Activated CD4-positive, alpha-beta T cell treated with anti-CD3 and anti-CD28 coated beads, Interleukin-10, Interleukin-2, amounts not matched to agents 100 ng/mL and 50 ng/mL, durations not matched to agents 16 hours and 8 hours (primary cell): ENCODE measurements at places on chromosomes 6 and 20.

DNA sequence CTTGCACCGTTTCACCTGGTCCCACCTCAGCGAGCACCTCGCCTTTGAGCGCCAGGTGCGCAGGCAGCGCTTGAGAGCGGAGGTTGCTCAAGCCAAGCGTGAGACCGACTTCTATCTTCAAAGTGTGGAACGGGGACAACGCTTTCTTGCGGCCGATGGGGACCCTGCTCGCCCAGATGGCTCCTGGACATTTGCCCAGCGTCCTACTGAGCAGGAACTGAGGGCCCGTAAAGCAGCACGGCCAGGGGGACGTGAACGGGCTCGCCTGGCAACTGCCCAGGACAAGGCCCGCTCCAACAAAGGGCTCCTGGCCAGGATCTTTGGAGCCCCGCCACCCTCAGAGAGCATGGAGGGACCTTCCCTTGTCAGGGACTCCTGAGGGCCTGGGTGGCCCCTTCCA, 1.5 kb downstream of the ABT1 start:
- DNase-seq, result no peak

DNA sequence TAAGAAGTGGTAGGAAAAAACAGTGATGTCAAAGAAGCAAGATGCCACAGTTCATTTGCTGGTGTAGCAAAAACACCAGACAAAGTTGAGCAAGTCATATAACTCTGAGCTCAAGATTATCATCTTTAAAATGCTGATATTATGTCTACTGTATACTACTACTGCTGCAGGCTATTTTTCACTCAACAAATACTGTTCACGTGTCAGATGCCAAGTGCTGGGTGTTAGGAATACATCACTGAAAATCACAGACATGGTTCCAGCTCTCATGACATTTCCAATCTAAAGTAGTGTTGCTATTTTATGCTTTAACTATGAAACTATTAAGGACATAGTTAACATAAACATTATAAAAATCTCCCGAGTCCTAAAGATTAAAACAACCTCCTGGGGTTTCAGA, 163.0 kb downstream of the NKAIN2 start:
- DNase-seq, result no peak

GRCh38 chr20:34131491-34131890, 19.4 kb upstream of the EIF2S2 start:
- DNase-seq, result no peak

DNA sequence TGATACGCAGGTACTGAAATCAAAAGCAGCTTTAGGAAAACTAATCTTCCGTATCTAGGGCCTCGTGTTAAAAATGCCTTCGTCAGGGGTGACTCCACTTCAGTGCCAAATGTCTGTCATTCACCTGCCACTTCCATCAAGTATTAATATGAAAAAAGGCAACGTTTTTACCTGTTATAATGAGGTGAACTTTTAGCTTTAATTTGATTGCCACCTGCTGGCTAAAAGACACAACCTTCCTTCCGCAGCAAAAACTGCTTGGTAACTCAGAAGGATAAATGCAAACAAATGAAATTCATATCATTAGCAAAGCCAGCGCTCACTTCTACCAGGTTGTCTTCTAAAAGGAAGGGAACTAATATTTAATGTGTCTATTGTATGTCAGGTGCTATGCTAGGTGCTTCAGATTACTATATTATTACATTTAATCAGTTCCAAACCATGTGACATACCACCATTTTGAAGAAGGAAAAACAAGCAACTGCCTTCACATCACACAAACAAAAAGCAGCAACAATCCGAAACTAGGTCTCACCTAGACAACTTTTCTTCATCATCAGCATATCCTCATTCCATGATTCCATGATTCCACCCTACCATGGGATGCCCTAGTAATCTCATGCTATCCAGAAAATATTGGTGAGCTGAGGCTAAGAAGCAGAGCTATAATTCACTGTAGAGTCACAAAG, 20.6 kb upstream of the ARHGAP18 start:
- DNase-seq, result peak; percentile 63

DNA sequence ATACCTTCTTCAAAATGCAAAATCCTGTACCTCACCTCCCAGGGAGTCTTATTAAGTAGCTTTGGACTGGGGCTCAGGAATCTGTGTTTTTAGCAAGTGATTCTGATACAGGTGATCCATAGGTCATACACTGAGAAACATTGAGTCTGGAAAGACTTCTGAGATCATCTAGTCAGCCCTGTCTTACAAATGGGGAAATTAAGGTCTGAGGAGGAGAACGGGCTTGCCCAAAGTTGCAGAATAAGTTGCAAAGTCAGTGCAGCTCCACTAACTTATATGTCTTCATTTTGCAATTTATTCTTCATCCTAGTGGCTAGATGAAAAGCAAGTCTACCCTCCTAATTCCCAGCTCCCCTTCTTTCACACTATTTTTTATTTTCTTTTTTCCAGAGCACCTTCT, 28.9 kb downstream of the KCNS1 start:
- no peak for DNase-seq

- no peak for DNase-seq
Observed at GRCh38 chr6:4812068-4812467, 35.9 kb downstream of the CDYL start.

DNA sequence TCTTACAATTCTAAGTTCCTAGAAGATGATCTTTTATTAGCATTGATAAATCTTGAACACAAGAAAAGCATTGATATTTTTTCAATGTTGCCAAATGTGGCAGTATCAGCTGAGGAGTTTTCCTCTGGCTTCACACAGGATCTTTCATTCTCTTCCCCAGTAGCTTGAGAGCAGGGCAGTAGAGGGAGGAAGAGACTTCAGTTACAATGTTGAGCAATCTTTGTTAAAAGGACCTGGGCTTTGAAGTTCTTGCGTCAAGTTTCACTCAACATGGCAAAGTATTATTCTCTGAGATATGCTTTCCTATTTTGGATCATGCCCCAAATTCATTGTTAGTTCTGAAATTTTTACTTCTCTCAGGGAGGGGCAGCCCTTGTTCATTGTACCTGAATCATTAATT, 238.0 kb downstream of the COL12A1 start:
- no peak for DNase-seq

- no peak for DNase-seq
Observed at GRCh38 chr6:18680842-18681241, 293.7 kb downstream of the RNF144B start.

DNA sequence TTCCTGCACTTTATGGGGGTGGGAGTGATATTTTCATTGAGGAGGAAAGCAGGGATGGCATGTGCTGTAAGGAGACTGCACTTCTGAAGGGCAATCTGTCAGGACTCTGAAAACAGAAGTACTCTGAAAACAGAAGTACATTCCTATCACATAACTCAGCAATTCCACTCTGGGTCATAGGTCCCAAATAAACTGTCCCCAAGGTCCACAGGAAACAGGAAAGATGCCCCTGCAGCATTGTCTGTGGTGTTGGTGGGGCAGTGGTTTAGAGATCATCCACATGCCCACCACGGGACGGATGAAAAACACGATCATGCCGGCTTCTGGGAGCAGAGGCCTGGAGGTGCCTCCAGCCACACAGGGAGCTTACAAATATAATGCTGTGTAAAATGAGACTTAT, 150.3 kb downstream of the OTOR start:
- no peak for DNase-seq

DNA sequence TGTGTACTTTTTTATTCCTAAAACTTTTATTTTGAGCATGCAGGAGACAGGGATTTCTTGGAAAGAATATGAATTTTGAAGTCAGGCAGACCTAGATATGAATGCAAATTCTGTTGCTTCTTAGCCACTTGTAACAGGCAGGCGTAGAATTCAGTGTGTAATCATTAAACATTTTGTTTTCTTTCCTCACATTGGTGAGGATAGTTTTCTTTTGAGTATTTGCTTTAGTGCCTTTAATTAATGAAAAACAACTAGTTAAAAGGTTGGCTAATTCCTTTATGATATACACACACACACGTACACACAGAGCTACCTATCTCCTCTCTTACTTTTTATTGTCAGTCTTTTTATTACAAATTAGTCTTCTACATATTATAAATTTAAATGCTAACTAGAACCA, 342.3 kb downstream of the CDKAL1 start:
- DNase-seq, result no peak

GRCh38 chr6:42509256-42509655, 54.6 kb upstream of the UBR2 start:
- no peak for DNase-seq

- DNase-seq, result no peak
Observed at GRCh38 chr20:32070690-32071213, 18.7 kb downstream of the HCK start.

DNA sequence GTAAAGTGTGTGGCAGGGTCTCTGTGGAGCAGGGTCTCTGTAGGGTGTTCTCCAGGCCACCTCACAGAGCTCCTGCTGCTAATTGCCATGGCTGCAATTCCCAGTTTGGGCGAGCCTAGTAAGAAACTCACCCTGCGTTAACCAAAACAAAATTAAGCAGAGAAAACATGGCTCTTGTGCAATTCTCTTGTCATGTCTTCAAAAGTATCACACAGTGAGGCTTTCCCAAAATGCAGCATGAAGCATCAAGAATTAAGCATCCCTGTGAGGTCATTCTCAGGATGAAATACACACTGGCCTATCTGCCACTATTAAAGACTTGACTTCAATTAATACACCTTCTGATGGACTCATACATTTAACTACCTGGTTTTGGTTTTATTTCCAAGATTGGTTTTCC, 72.8 kb downstream of the KIF13A start:
- no peak for DNase-seq

DNA sequence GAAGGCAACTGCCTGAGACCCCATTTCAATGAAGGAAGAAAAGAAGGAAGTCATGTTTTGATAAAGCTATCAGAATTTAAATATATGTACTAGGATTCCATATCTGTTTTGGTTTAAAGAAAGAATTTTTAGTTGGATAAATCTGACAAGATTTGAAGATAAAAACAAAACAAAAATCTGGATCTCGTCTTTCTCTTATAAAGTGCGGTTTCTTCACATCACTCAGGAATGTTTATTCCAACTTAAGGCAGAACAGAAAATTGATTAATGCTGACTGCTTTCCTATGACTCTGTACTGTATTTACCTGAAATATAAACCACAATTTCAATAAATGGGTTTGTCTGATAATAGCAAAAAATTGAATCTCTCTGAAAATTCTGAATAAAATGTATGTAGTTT, 439.7 kb downstream of the RFPL4B start:
- no peak for DNase-seq

DNA sequence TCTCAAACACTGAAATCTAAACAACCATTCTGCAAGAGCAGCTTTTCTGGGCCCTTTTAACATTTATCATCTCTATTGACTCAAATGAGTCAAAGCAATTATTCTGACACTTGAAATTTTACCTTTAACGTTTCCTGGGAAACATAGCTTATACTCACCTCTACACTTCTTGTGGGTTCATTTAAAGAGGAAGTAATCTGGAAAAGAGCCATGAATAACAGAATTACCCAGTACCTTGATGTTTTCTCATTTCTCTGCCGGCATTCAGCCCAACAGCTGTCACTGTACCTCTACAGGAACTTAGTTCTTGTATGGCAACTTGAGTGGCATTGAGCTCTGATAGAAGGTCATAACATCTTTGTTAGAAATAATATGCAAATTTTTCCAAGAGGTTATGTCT, 272.2 kb downstream of the KCNQ5 start:
- no peak for DNase-seq

DNA sequence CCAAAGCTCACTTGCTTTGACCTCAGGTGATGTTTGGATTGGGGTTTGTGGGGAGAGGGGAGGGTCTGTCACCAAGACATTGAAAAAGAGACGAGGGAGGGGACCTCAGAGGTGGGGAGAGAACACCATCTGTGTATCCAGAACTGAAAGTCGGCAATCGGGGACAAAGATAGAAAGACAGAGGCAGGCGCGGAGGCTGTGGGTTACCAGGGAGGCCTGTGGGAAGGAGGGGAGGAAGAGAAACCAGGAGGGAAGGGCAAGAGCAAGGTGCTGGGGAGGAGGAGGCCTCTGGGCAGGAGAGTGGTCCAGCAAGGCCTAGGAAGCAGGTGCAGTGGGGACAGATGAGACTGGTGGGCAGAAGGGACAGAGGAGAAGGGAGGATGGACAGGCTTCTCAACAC, 211.2 kb downstream of the CDC5L start:
- no peak for DNase-seq

GRCh38 chr6:168691774-168692173, 250.8 kb downstream of the SMOC2 start:
- no peak for DNase-seq

DNA sequence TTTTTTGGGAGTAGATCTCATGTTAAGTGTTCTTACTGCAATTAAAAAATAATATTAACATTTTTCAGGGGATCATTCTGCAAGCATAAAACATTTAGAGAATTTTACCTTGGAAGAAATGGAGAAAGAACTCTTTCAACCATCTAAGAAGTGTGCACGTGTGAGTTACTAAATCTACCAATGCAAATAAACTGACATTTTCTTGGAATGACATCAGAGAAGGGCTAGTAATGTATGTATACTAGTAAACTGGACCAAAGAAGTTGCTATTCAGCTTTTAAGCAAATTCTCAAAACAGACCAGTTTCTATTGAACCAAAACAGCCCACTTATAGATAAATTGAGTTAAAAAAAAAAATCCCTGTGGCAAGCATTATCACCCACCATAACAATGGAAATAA, 191.2 kb downstream of the BTBD3 start:
- DNase-seq, result no peak

GRCh38 chr6:106714281-106714680, 84.9 kb downstream of the QRSL1 start:
- DNase-seq, result no peak

GRCh38 chr6:111764238-111765175, 108.7 kb downstream of the FYN start:
- peak; percentile 93 for DNase-seq

- no peak for DNase-seq
Observed at GRCh38 chr20:61765081-61765870, 300.4 kb downstream of the TAF4 start.

DNA sequence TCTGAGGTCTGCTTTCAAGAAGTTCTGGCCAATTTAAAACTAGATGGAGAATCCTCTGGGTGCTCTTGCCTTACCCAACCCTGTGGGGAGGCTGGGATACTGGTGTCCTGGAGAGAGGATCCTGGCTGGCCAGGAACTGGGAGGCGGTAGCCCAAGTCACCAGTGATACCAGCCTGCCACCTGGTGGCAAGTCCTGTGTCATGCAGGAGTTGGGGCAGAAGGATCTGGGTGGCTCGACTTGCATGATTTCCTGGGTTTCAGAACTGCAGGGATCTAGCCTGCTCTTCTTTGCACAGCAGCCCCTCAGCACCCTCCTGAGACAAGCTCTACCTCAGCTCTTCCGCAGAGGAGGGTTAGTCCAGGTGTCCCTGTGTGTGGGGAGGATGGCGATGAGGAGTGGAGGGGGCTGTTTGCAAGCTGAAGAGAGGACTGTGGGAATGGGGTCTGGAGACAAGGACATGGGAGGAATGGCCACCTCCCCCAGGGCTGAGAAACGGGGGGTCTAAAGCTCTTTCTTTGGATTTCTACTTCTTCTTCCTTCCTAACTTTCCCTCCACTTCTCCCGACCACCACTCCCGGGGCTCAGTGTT, 4.2 kb downstream of the KCNK17 start:
- DNase-seq, result peak; percentile 71
